CD4-positive, alpha-beta T cell treated with Interleukin-15 for 4 hours (primary cell): ENCODE measurements at places on chromosomes 7 and 10.

- no peak for DNase-seq
Observed at GRCh38 chr10:112587729-112588128, 140.7 kb downstream of the VTI1A start.

DNA sequence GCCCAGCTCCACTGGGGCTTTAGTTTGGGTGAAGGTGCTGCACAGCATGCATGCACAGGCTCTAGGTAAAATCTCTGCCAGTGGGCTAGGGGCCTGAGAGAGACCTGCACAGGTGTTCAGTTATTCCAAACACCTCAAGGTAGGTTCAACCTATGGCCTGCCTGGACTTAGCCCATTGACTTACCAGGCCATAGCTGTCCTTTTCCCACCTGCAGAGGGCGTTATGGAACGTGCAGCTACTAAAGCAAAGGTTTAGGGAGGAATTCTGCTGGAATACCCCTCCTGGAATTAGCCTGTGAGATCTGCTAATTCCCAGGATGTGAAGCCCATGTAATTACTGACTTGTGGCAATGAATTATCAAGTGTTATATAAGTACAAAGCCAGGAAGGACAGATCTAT is 3.6 kb downstream of the VWC2 start:
- no peak for DNase-seq

DNA sequence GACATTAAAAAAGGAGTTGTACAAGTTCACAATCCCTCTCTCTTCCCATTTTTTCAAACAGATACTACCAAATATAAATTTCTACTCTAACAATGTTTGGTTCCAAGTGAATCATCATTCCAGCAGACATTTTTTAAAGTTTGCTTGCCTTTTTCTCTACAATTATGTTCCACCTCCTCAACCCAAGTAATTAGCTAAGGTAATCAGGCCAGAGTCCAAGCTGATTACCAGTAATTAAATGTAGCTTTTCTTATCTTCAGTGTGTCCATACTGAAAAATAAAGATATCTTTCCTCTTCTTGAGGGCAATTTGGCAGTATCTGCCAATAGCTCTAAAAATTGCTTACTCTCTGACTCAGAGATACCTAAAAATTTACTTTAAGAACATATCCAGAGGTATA is 126.0 kb downstream of the ITGB8 start:
- no peak for DNase-seq

DNA sequence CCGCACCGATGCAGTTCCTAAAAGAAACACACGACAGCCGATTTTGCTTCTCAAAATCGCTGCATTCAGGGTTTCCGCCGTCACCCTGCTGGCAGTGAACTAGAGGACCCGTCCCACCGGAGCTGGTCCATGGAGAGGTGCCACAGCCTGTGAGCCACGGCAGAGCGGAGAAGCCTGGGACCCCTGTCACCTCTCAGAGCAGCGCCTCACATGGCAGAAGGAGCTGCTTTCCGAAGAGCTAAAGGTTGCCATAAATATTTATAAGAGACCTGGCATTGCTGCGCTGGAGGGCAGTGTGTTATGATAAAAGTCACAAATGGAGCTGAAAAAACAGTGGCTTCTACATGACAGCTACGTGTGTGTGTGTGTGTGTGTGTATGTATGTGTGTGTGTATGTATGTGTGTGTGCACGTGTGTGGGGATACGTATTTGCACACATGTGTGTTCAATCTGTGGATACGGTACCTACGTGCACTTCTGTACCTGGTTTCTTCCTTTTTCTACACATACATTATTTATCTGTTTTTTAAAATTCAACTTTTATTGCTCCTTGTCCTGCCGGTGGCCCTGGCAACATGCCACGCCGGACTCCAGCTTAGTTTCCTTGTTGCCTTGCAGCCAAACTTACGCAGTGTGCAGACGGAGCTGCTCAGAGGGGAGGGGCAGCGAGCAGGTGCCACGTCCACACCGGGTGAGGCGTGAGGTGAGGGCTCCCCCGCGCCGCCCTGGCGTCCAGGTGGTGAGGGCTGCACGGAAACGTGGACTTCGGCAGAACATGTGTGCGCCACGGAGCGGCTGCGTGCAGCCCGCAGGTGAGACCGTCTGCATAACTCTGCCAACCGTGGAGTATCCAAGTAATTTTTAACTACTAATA is 115.2 kb upstream of the PITRM1 start:
- no peak for DNase-seq

DNA sequence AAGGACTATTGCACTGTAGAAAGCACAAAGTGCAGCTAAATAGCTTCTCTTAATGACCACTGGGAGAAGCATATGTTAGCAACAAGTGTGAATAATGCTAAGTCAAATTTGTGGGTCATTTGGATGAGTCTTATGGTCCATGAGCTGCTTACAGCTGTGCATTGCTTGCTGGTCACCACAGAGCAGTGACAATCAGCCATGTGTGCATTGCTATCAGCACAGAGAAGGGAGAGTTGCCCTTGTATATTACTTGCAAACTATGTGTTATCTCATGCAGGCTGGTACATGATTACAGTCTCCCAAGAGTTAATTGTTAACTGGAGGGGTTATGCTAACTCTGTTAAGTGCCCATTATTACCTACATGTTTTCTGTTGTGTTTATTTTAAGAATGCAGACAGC is 25.7 kb downstream of the MRPS33 start:
- DNase-seq: no peak
